ENCODE measurements at places on chromosomes 3 and 15.

- DNase-seq = no peak
Measured at GRCh38 chr3:171256445-171257250, 203.6 kb downstream of the TNIK start.

GRCh38 chr3:168548719-168549118 lies 453.0 kb upstream of the GOLIM4 start:
- DNase-seq = no peak

DNA sequence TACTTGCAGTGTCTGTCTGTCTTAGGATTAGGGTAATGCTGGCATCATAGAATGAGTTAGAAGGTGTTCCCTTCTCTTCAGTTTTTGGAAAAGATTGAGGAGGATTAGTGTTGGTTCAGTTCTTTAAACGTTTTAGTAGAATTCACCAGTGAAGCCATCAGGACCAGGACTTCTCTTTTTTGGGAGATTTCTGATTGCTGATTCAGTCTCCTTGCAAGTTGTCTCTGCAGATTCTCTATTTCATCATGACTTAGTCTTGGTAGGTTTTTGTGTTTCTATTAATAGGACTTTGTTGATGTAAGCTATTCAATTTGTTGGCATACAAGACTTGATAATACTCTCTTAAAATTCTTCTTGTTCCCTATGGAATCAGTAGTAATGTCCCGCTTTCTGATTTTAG lies 48.9 kb downstream of the STT3B start:
- no peak for DNase-seq

GRCh38 chr3:25826510-25826909 lies 36.6 kb downstream of the OXSM start:
- DNase-seq = no peak

DNA sequence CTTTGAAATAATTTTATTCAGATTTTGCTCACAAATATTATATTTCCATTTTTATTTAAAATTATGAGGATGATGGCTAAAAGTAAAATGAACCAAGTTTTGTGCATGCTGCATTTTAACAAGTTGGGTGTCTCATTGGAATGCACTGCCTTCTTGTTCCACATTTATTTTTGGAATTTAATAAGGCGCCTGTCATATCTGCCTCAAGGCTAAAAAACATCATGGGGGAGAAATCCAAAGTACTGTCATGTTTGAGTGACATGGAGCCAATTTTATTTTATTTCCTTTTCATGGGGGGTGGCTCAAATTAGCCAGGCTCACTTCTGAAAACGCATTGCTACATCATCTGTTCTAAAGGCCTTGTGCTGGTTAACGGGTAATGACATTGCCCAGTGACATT lies 205.1 kb downstream of the ROBO2 start:
- no peak for DNase-seq

- DNase-seq = no peak
Measured at GRCh38 chr3:78580681-78581080, 1187.1 kb downstream of the ROBO1 start.

- DNase-seq = no peak
Measured at GRCh38 chr3:31047673-31048072, 153.2 kb upstream of the GADL1 start.

- DNase-seq = no peak
Measured at GRCh38 chr3:110456438-110457138, 615.0 kb upstream of the NECTIN3 start.

DNA sequence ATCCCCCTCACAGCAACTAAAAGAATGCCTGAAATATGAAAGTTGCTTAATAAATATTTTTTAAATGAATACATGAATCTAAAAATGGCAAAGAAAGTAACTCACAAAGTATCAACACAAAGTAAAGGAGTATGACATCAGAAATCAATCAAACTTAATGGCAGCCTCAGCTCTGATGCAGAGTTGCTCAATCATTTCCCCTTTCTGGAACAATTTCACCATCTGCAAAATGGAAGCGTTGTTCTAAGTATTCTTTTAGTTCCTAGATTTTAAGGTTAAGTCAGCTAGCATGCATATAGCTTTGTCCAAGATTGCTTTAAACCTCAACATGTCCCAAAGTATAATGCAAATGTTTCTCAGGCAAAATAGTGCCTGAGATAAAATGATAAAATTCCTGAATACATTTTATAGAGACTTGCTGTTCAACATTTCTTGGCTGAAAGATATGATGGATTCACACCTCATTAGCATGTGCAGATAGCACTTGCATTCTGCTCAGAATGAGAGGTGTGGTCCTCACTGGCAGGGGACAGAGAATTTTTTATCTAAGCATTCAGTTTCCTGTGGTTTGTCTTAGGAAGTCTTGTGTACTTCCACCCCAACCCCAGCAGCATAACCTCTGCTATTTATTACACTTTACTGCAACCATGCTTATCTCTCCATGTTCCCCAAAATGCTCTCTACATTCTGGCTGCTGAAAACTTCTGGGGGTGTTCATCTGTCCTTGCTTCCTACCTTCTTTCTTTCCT lies 429.3 kb downstream of the GRM7 start:
- no peak for DNase-seq

DNA sequence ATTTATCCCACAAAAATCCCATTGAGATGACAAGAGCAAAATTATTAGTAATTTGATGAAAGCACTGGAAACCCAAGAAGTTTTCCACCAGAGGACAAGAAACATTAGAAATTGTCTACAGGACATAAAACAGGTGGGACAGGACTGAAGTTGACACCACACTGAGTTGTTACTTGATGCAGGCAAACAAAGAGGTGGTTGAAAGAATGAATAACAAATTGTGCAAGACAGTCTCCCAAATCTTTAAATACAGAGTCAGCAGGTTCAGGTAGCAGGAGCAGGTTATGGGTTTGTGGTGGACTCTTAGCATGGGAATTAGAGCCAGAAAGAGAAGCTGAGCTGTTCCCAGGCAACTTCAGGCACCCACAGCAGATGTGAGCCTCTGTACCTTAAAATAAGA lies 30.3 kb upstream of the ARRDC4 start:
- DNase-seq = no peak

DNA sequence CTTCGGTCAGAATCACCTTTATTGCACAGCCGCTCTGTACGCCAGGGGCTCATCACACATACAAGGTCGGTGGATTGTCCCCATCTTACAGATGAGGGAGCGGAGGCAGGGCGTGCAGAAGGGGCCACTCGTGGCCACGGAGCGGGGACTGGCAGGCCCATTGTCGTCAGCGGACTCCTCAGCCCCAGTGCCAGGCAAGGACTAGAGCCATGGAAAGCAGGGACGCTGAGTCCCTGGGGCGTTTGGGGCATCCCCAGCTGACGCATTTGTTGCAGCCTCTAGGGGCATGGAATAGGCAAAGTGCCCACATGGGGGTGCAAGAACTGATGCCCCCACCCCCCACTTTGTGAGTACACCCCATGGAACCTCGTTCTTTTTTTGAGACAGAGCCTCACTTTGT lies 29.8 kb upstream of the FURIN start:
- no peak for DNase-seq

DNA sequence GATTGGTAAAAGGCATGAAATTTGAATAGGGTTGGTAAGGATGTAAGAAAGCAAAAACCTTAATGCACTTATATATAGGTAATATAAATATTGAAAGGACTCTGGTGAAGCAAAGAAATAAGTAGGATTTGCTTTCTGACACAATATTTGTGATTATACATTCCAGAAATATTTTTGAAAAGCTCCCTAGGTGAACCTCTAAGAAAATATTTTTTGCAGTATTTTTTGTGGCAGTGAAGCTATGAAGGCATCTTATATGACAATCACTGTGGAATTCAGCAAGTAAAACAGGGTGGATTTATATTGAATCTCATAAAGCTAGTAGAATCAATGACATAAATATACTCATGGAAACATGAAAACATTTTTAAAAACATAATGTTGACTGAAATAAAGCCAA lies 119.6 kb upstream of the EPHA3 start:
- no peak for DNase-seq

DNA sequence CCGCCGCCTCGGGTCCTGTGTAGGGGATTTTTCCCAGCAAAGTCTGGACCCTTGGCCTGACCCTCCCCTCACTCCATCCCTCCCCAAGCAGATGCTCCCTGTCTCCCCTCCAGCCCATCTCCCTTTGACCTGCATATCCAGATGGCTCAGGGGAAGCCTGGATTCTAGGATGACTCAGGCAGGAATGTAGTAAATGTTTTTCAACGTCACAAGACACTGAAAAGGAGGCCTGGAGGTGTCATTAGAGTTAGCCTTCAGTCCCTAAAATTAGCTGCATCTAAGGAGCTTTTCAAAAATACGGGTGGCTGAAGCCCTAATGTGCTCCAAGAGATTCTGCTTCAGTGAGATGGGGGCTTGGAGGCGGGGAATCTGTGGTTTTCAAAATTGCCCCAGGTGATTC lies 7.2 kb downstream of the ACAN start:
- DNase-seq = no peak

- peak; percentile 12 for DNase-seq
Measured at GRCh38 chr3:137792626-137793271, 28.6 kb downstream of the SOX14 start.

DNA sequence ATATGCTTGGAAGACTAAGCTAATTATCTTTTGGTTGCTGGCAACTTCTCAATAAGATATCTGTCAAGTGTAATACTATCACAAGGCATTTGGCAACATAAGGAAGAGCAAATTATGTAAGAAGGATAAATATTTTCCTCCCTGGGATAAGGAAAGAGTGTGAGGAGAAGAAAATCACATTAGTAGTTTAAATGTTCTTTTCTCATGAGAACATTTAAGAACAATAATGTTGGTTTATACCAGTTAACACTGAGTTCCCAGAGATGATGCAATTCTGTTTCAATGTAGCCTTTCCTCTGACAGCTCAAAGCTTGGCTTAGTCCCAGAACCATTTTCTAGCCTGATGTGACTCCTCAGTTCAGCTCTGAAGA lies 66.1 kb upstream of the NPHP3 start:
- no peak for DNase-seq

- DNase-seq = peak; percentile 34
Measured at GRCh38 chr3:71652781-71653413, 69.4 kb upstream of the FOXP1 start.

DNA sequence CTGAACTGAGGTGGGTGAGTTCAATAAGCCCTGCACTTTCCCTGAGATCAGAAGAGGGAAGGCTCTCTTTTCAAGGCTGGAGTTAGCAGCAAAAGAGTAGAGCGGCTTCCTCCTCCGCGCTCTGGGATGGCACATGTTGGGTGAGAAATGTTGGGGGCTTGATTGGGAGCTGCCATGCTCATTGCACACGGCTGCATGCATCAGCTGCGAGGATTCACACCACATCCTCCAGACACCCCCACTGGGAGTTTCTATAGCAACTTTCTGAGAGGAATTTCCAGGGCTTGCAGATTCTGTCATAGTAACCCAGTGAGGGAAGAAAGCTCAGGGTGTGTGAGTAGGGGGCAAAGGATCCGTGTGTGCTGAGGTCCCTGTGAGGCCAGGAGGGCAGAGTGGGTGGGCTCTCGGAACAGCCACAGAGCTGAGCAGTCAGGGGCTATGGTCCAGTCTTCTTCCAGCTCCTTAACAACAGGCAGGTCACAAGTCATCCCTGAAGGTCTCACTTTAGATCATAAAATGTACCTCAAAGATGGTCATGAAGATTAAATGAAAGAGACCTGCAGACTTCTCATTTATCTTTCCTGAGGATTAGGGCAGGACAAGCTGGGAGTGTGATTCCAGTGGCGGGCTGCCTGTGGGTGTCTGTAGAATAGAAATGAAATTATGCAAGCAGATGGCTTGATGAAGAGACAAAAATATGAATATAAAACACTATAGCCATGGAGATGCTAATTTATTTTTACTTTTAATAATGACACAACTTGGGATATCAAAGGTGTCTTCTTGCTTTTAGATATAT lies 75.7 kb upstream of the CHRNA7 start:
- DNase-seq = no peak

- no peak for DNase-seq
Measured at GRCh38 chr3:174287705-174288104, 571.4 kb upstream of the NAALADL2 start.

DNA sequence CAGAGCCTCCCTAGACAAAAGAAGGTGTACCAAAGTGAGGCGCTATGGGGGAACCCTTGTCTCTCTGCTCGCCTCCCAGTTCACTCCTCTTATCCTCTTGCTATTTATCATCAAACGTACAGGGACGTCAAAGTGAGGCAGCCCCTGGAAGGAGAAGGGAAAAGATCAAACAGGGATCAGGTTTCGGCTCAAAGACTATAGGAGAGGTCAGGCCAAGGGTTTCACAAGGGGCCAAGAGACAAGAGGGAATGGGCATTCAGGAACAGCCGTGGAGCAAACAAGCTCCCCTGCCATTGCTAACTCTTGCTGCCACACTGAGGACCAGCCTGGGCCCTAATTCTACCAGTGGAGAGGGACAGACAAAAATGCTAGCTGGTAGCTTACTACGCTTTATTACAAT lies 168.7 kb downstream of the GREM1 start:
- DNase-seq = no peak

DNA sequence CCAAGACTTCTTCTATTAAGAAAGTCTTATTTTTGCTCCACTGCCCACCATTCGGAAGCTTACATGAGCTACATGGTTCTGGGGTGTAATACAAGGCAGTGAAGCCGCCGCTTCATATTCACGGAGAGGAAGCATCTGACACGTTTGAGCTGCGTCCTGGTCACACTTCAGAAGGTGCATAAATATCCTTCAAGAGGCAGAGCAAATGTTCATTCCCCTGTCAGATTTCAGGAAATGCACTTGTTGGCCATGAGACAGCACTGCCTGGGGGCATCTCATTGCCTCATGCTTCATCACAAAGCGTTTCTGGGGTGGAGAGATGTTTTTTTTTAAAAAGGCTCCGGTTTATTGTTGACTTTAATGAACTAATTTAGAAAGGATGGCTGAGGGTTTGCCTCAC lies 119.9 kb downstream of the CADPS start:
- no peak for DNase-seq

DNA sequence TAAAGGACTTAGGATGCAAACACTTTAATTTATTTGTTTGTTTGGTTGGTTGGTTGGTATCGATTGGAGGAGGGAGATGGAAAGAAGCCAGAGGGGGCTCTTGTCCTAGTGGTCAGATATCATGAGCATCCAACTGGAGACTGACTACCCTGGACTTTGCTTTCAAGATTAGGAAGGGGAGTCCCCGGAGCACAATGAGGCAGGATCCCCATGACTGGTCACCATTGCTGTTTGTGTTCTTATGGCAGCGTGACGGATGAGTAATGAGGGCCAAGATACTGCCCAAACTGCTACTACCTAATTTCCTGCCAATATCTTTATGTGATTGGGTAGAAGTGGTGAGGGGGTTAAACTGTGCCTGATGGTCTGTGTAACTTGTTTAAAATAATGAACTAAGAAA lies 354.6 kb upstream of the ROPN1 start:
- no peak for DNase-seq

DNA sequence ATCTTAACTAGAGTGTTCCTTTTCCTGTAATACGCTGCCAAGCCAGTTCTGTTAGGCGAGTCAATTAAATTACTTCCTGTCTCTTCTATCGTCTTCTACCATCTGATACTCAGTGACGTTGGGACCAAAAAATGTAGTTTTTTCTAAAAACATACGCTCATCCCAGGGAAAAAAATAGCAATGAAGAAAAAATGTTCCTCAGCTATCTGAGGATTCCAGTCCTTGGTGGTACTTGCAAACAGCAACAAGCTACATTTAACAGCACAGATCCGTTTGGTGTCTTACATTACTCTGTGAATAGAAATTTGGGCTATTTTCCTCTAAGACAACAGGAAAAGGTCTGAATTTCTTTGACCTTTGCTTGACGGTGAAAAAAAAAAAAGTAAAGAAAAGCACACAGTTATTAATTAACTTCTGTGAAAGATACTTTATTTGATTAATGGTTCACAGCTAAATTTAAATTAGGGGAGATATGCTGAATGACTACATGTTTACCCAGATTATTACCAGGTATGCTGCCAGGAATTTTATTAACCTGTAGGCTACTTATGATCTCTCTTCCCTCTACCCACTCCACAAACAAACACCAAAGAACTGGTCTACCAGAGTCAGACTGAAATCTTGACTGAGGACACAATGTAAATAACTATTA lies 254.4 kb upstream of the ZPLD1 start:
- DNase-seq = peak; percentile 48
